Activated CD4-positive, alpha-beta T cell treated with anti-CD3 and anti-CD28 coated beads, Interleukin-2, amount 50 U/mL, for 24 hours (primary cell): ENCODE measurements at places on chromosomes 5 and 9.

DNA sequence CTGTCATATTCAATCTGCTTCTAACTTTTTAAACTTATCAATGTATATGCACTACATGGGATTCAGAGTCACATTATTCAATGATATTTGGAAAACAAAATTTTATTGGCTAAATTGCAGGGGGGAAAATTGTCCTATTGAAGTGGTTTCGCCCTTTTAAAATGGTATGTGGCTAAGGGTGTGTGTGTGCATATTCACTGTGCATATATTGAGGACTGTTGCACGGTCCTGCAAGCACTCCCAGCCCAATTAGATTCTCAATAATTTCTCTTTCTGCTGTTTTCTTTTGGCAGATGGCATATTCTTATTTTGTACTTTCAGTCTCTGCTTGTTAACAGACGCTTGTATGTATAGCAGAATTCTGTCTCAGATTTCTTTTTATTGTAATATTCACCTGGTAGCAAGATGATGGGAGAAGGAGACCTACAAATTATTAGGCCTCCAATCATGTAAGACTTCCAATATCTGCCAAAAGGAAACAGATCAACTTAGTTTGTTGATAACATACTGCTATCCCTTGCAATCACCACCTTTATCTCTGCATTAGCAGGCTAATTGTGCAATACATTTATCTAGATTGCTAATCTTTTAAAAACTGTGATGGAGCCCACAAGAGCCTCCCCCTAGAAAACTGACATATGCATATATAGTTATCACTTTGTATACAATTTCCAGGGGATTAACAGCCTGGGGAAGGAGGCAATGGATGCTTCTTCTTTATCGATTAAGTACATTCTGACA is 411.5 kb downstream of the PLK2 start:
- DNase-seq = no peak

- no peak for DNase-seq
Observed at GRCh38 chr5:37786862-37787519, 52.9 kb downstream of the GDNF start.

DNA sequence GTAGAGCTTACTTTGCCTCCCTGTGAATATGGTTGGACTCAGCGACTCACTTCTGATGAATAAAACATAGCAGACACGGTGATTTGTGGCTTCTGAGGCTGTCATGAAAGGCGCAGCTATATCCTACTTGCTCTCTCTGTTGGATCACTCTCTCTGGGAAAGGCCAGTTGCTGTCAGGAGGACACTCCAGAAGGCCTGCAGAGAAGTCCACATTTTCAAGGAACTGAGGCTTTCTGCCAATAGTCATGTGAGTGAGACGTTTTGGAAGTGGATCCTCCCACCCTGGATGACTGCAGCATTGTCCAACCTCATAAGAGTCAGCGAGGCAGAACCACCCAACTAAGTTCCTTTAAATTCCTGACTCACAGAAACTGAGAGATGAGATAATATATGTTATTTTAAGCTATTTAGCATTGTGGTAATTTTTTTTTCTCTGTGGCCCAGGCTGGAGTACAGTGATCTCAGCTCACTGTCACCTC is 156.0 kb upstream of the MAST4 start:
- DNase-seq = no peak

- no peak for DNase-seq
Observed at GRCh38 chr5:152262667-152263066, 142.4 kb downstream of the NMUR2 start.

- no peak for DNase-seq
Observed at GRCh38 chr5:136525597-136525996, 160.3 kb upstream of the TRPC7 start.

DNA sequence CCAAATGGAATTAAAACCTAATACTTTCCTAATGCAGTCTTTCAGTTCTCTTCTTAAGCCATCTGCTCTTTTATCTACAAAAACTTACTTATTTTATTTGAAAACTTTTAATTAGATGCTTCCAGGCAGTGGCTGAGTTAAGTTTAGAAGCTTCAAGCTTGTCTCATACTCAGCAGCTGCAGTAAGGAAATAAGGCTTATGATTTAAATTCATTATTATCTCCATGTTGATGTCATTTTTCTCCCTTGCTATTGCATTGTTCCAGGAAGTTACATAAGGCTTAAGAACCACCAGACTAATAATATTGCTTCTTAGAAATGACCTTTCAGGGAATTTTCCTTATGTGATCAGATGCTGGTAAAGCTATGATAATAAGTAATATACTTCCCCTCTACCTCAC is 119.6 kb downstream of the PPP2R2B start:
- DNase-seq = no peak

DNA sequence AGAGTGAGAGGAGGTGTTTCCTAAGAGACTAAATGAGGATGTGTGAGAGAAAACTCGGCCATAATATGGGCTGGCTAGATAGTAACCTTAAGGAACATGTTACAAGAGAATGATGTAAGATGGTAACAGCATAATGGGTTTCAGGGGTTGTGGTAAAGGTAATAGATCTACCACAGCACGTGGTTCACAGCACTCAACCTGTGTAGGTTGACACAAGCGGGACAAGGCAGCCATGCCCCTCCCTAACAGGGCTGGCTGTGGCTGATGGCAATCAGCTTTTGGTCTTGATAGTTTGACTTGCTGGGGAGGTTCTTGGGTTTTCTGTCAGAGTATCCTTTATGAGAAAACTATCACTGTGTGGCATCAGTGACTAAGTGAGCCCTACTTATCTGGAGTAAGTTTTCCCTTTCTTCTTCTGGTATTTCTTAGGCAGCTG is 138.6 kb downstream of the TRIO start:
- DNase-seq = no peak

- no peak for DNase-seq
Observed at GRCh38 chr5:169335806-169336205, 34.9 kb upstream of the SLIT3 start.

DNA sequence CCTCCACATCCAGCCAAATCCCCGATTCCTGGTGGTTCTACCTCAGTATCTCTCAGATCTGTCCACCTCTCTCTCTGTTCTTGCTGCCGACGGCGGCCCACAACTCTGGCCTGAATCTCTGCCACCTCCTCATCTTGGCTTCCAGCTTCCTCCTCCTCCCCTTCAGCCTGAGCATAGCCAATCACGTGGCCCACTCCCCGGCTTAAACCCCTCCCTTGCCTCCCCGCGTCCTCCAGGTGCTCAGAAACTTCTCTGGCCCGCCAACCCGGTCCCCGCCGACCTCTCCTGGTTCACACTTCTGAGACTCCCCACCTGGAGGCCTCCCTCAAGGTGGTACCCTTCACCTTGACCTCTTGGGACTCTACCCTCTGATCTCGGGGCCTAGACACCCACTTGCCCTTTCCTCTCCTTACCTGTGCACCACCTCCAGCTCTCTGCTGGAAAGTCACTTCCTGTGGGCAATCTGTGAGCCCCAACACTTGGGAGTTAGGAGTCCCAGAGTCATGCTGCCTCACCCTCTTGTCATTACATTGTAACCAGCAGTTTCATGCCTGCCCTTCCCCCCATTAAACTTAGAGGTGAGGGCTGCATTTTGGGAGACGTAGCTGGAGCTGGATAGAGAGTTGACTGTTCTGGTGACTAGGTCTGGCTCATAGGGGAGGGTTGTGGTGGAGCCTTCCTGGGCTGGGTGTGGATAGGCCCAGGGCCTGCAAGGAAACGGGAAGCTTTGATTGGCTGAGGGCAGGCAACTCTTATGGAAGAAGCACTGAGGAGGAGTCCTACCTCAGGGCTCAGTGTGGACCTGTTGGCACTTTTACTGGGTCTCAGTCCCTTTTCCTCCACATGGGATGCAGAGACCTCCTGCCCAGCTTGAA is 4.5 kb upstream of the SET start:
- DNase-seq = peak; percentile 33

DNA sequence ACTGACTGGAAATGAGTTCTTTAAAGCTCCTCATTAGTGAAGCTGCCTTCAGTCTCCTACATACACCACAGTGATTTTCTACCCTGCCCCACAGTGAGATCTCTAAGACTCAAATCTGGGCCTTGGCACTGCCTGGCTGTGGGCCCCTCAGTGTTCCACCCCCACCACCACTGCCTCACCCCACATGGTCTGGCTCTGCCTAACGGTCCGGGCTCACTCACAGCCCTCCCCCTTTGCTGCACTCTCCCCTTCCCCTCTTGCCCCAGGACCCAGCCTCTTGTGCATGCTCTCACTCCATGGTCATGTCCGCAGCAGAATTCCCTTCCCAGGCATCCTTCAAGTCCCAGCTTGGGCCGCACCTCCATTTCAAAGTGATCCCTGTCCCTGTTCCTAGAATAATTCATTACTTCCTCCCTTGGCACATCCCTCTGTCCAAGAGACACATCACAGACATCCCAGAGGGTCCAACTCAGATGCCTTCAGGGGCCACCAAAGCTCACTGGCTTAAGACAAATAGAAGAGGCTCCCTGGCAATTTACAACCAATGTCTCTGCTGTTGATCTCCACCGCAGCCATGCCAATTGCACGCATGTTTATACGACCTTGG is 56.7 kb downstream of the HRH2 start:
- DNase-seq = no peak

DNA sequence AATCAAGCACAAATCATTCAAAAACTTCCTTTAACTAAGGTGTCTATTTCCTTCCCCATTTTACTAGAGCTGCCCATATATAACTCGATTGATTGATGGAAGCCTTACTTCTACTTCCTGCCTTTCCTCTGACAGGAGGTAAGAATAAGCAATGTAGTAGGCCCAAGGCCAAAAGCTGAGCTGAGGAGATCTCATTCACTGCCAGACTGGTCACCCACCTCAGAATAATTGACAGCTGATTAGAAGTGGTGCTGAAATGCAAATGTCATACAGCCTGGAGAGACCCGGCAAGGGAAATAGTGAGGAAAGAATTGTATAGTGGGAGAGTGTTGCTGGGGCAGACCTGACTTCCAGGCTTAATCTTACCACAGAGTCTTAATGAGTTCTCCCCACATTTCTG is 239.9 kb downstream of the SAXO1 start:
- no peak for DNase-seq

GRCh38 chr5:88685591-88686541 is 197.1 kb downstream of the MEF2C start:
- no peak for DNase-seq

GRCh38 chr5:136020383-136021015 is 8.3 kb upstream of the TGFBI start:
- DNase-seq = no peak

GRCh38 chr9:127183814-127184582 is 61.6 kb upstream of the ANGPTL2 start:
- DNase-seq = no peak

GRCh38 chr5:34410411-34411139 is 245.6 kb upstream of the RAI14 start:
- DNase-seq = no peak

DNA sequence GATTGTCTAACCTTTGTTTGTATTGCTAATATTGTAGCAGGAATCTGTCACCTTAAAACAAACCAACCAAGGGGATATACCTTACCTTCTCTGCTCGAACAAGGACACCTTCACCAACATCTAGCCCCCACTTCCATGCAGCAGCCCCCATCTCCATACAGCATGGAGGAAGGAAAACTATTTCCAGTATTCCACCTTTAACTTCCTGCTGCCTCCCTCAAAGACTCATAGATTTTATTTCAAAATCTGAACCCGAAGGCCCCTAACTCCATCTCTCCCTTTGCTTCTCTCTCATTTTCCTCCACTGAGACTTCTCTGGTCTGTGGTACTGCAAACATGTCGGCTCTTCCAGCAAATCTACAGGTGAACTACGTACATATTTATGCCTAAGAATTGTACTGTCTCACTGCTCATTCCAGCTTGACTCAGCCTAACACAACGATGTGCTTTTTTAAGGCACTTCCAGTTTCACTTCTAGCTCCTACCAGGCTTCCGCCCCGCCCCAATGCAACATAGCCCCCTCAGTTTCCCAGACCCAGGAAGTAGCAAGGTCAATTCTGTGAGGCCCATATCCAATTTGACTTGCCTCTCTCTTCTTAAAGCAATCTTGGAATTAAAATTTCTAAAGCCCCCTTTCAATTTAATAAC is 70.7 kb upstream of the RNF38 start:
- DNase-seq = no peak

DNA sequence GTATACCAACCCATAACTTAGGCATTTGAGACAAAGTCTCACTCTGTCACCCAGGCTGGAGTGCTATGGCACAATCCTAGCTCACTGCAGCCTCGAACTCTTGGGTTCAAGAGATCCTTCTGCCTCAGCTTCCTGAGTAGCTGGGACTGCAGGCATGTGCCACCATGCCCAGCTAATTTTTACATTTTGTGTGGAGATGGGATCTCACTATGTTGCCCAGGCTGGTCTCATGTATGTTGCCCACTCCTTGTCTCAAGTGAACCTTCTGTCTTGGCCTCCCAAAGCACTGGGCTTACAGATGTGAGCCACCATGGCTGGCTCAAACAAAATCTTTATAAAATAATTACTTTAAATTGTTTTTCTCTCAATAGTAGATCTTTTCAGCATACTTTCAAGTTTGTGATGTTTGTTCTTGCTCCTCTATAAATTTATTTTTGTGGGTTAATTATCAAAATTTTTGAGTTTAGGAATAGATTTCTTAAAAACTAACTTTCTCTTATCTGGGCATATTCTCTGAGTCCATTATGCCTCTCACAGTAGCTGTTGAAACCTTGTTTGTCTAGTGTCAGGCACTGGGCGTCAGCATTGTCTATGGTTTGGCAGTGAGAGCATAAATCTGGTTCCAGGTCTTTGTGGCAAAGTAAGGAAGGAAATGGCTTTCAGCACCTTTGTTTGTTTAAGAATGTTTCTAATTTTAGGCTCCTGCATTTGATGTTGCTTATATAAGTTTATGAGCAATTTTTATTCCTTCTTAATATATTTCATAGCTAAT is 38.7 kb downstream of the NLN start:
- peak; percentile 24 for DNase-seq

DNA sequence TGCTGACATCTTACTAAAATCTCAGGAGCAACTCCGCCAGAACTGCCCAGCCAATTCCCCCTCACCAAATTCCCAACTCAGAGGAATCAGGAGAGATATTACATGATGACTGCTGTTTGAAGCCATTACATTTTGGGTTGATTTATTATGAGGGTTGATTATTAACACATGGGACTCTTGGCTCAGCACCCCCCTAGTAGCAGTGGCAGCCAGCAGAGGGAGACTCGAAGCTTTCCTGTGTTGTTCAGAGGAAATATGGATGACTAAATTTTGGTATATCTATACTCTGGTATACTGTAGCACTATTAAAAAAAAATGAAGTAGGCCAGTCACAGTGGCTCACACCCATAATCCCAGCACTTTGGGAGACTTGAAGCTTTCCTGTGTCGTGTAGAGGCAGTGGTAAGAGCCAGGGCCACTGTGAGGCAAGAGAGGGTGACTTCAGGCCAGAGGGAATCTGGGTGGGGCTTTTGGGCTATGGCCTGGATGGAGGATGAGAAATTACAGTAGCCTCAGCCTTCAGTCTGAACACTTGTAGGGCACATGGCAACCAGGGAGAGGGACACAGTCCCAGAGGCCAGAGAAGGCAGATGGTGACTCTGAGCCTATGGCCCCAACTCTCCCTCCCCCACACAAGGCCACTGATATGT is 111.4 kb downstream of the LHX2 start:
- no peak for DNase-seq
